ENCODE measurements at places on chromosomes 16 and 17.

- no peak for DNase-seq
Measured at GRCh38 chr17:9937901-9938300, 32.8 kb upstream of the RCVRN start.

GRCh38 chr16:12145918-12146317 lies 169.4 kb downstream of the SNX29 start:
- no peak for DNase-seq

DNA sequence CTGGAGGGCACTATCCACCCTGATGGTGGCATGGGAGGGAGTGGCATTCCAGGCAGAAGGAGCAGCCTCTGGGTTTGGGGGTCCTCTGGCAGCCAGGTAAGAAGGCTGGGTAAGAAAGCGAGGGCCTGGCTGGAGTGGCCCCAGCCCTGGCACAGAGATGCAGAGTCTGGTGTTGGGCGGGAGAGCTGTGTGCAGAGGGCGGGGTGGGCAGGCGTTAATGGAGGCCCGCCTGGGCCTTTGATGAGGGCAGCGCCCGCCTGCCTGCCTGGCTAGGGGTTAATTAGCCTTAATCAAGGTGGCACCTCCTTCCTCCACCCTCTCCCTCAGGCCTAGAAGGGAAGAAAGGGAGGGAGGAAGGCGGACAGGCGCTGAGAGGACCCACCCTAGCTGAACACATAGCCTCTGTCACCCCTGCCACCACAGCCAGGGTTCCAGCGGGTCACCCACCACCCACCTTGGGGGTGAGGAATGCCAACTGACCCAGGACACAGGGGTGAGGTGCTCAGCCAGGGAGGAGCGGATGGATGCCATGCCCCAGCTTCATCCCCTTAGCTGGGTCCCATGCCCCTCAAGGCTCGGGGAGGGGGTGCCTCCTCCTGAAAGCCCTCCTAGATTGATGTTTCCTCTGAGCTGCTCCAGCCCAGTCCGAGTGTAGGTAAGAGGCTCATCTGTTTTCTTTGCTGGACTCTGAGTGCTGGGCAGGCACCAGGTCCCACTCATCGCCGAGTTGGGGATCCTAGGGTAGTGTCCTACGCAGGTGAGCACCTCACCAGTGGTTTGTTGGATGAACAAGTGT lies 13.4 kb upstream of the FAM83G start:
- no peak for DNase-seq

DNA sequence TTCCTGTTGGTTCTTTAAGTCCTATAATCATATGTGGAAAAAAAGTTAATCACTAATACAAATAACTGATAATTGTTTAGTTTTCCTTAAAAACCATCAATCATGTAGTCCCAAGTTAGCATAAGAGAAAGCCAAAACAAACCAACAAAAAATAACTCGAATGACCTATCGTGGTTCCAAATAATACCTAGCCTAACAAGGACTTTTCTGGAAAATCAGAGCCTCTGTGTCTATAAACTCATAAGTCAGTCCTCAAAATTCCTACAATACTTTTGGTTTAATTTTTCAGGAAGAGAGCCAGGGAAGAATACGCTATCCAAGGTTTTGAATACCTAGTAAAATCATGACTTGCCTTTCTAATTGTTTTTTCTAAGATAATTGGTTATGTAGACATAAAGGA lies 975.3 kb upstream of the SOX9 start:
- no peak for DNase-seq

DNA sequence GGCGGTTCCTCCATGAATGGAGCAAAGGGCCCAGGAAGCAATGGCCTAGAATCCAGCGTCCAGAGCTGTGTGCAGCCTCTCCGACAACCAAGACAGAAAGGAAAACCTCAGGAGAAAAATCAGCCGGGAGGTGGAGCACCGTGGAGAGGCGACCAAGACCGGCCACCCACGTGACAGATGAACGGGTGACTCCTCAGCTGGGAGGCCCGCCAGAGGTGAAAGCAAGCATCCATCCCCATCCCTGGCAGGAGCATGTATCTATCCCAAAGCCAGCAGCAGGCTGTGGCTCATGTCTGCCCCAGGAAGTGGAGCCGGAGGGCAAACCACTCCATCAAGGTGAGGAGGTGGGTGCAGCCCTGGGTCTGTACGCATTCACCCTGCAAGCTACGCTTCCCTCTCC lies 52.1 kb downstream of the FOXL1 start:
- DNase-seq: no peak

DNA sequence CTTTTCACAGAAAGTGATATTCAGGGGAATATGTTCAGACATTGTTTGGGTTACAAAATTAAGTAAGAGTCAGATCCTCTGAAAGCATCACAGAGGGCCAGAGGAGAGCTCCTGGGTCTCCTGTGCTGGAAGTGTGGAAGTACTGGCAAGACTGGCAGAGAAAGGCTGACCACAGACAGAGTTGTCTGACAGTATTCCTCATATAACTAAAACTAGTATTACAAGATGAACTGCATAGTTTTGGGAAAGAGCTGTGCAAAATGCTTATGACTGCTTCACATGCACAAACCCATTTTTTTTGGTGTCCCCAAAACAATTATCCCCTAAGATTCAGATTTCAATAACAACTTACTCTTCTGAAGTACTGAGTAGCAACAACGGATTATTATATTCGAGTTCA lies 35.2 kb downstream of the N4BP1 start:
- no peak for DNase-seq

GRCh38 chr16:27819356-27819755 lies 244.2 kb downstream of the GSG1L start:
- no peak for DNase-seq

DNA sequence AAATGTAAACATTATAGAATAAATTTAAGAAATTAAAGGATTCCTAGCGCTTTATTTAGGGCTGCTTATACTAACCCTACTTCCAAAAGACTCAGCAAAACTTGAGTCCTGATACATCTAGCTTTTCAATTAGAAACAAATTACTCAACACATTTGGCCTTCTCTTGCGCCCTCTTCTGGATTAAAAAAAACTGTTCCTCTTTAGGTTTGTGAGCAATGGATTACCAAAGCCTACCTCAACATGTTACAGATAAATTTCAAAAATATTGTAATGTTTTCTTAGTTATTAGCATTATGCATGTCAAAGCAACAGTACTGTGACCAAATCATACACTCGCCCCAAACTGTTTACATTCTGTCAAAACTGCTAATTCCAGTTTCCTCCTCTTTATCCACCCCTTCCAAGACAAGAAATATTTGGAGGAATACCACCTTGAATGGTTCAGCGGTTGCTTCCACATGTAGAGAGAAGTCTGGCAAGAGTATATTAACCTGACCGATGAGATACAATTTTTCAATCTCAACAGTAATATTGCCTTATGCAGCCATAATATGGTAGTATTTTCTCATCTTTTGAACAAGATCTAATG lies 2.7 kb downstream of the NUFIP2 start:
- DNase-seq: no peak

GRCh38 chr17:12683299-12683698 lies 17.6 kb downstream of the MYOCD start:
- no peak for DNase-seq

DNA sequence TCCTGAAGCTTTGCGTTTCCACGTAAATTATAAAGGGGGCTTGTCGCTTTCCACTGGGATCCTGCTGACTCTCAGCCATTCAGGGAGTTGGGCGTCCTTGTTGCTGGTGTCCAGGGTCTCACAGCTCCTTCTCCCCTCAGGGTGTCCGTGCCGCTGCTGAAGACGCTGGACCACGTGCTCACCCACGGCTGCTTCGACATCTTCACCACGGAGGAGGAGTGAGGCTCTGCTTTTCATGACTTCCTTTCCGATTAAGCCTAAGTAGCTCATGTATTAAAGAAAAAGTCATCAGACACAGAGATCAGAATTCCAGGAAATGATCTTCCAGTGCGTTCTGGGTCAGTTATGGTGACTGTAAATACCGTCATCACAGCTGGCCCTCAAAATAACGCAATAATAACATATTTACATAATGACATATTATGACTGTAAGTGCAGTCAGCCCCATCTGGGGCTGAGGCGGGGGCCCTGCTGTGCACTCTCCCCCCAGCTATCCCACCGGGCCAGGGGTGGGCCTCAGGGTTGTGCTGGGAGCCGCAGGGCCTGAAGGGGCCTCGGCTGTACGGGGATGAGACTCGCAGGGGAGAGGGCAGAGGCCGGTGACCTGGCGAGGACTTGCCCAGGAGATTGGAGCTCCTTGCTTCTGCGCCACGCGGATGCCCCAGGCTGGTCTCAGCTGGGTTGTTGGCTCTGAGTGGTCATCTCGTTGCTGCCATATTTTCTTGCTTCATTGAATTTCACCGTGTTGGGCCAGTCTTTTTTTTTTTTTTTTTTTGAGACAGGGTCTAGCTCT lies 92.9 kb upstream of the ZNF750 start:
- peak; percentile 9 for DNase-seq

Data from activated CD8-positive, alpha-beta memory T cell treated with anti-CD3 and anti-CD28 coated beads, Interleukin-2, amount 50 U/mL, for 4 hours (primary cell).